ENCODE measurements at places on chromosomes 11 and 22.
A peak's percentile ranks its signal among the peaks of the same experiment; 100 is the strongest.

GRCh38 chr22:37198258-37199102 is 10.4 kb upstream of the C1QTNF6 start:
- peak; percentile 87 for DNase-seq

DNA sequence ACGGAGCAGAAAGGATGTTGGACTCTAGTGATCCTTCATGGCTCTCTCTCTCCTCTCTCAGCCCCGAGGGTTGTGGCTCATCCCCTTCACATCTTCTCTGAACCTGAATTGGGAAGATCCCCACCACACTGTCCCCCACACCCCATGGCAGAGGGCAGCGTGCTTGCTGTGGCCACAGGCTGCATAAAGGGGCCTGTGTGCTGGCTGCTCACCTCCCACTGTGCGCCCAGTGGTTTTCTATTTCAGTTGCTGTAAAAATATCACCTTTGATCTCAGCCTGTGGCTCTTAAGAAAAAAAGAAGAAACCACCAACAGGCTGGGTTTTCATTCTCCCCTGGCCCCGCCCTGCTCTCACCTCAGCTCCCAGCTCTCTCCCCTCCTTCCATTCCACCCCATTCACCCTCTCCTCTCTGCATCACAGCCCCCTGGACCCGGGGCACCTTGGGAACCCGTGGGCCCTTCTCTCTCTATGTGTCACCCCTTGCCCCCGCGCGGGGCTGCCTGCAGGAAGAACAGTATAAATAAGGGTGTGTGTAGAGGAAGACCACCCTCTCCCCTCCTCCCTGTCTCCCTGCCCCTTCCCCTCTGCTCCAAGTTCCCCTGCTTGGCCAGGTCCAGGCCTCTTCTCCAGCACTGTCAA is 25.8 kb upstream of the WNT11 start:
- DNase-seq, result no peak

DNA sequence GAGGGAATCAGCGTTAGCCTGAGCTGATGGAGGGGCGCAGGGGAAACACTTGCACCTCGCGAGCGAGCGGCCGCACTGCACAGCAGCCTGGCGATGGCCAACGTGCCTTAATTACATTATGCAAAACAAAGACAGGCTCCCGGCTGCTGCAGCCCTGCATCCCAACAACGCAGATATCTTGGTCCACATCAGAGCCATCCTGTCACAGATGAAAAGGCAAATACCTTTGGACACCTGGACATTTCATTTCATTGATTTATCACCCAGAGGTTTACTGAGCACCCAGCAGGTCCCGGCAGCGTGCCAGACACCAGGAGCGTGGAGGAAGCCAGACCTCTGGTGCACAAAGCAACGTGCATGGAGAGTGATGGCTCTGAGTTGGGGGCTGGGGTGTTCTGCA is 843.0 kb downstream of the TBC1D22A start:
- DNase-seq, result no peak

DNA sequence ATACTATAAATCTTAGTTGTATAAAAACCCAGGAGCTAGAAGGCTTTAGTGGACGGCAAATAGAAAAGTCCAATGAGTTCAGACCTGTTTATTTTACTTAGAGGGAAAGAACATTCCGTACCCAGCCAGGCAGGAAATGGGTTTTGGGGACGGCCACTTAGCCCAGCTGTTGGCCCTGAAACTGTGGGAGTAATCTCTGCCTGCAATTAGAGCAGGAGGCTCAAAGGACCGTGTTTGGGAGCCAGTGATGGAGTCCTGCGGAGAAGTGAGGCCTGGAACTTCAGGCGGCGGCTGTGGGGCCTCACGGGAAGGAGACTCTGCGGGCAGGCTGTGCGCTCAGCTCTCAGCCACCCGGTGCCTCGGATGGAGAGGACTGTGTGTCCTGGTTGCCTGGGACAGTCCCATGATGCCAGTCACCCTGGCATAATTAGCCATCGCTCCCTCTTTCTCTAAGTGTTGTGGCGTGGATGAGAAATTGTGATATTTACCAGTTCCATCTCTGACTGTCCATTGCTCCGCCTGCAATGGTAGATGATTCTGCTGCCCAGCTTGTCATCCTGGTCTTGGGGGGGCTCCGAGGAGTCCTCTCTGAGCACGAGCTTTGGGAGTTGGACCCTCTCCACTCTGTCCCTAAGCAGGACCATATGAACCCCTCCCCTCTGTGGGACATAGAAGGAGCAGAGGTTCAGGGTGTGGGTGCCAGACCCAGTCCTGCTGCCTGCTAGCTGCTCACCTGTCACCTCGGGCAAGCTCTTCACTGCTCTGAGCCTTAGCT is 530.3 kb downstream of the TBC1D22A start:
- DNase-seq, result no peak

GRCh38 chr11:108973402-108974162 is 308.7 kb downstream of the DDX10 start:
- DNase-seq, result no peak

GRCh38 chr22:29291215-29291614 is 15.2 kb upstream of the GAS2L1 start:
- no peak for DNase-seq

- peak; percentile 77 for DNase-seq
Observed at GRCh38 chr11:64624883-64625481, 34.0 kb downstream of the SLC22A12 start.

GRCh38 chr11:65496304-65497140 is 2.3 kb upstream of the MALAT1 start:
- DNase-seq, result no peak

DNA sequence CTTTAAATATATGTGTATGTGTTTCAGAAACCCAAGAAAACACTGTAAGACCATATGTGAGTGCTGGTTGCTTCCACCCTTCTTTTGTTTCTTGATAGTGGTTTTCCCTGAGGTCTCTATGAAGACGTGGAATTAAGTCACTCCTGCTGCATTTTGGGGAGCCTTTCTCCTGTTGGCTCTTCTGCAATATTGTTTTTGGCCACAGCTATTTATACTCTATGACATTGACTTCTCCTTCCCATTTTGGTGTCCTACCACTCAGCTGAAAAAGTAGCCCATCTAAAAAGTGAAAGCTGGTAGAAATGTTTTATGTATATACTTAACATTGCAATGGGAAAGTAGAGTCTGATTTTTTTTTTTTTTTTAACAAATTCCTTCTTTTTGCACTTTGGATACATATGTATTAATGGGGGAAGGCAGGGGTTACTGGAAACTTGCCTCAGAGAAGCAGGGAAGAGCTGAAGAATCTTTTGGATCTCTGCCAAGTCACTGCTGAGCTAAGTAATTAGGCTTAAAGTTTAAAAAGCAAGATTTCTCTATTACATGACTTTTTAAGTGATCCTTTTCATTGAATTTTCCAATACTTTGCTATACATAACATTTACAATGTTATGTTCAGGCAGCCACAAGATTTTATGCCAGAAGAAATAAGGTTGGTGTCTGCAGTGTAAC is 1.8 kb downstream of the TTC17 start:
- peak; percentile 70 for DNase-seq

DNA sequence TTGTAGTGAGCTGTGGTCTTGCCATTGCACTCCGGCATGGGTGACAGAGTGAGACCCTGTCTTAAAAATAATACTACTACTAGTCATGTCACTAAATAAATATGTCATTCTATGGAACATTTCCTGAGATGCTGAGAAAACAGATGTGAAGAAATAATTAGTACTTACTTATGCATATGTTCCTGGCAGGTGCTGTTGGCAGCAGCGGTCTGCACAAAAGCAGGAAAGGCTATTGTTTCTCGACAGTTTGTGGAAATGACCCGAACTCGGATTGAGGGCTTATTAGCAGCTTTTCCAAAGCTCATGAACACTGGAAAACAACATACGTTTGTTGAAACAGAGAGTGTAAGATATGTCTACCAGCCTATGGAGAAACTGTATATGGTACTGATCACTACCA is 8.8 kb downstream of the ARCN1 start:
- no peak for DNase-seq

DNA sequence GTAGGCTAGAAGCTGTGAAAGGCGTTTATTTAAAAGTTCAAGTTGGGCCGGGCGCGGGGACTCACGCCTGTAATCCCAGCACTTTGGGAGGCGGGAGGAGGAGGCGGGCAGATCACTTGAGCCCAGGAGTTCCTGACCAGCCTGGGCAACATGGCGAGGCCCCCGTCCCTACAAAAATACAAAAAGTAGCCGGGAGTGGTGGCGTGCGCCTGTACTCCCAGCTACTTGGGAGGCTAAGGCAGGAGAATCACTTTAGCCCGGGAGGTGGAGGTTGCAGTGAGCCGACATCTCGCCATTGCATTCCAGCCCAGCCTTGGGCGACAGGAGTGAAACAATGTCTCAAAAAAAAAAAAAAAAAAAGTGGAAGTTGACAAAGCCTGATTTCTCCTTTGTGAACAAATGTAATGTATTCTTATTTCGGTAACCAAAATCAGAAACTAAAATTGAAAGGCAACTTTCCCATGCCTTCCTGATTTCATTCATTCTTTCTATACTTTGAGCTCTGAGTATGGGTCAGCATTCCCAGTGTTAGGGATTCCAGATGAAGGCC is 825 bp downstream of the PTPMT1 start:
- peak; percentile 30 for DNase-seq

GRCh38 chr11:123903932-123904331 is 2.0 kb downstream of the OR8D4 start:
- no peak for DNase-seq

- DNase-seq, result no peak
Observed at GRCh38 chr11:47105974-47106373, 70.7 kb downstream of the ARFGAP2 start.

GRCh38 chr11:76453248-76453647 is 8.4 kb downstream of the EMSY start:
- no peak for DNase-seq

DNA sequence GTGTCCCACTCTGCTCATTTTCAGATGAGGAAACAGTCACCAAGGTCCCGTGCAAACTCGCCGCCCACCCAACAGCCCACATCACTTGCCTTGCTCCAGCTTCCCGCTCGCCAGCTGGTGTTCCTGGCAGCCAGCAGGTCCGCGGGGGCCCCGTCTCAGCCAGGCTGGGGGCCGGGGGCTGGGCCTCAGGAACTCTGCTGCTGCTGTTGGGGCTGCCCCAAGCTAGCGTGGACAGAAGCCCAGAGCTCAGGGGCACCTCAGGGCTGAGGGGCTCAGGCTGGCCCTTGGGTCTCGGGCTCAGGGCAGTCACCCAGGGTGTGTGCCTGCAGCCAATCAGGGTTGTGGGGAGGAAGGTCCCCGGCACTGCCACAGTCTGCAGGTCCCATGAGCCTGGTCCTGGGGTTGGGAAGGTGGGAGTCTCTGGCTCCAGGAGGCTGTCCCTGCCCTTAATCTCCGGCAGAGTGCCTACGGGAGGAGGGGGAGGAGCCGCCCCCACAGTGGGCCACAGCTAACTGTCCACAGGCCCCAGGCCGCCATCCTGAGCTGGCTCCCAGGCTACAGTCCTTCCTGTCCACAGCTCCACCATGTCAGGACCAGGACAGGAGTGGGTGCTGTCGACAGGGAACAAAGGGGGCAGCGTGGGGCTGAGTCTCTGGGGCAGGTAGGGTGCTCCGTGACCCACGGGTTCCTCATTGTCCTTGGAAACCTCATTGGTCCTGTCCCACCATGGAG is 65.2 kb downstream of the ARFGAP3 start:
- DNase-seq, result peak; percentile 25

DNA sequence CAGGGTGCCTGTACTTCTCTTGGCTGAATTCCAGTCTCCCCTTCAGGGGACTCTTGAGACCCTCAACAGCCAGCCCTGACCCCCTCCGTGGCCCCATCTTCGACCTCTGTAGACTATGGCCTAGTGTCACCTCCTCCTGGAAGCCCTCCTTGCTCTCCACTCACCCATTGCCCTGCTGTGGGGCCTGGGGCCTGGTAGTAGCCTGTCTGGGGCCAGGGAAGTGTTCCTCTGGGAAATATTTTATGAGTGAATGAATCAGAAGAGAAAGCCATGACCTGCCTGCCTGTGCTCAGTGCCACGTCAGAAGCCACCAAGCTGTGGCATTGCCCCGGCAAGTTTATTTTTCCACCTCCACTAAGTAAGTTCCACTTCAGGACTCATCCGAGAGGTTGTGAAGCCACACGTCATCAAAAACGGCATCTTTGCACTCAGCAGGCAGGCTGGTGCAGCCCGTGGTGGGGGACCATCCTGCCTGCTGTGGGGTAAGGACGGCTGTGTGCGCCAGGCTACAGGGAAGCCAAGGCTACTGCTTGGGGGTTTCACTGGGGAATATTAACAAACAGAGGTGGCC is 59.6 kb upstream of the PPARA start:
- DNase-seq, result no peak

DNA sequence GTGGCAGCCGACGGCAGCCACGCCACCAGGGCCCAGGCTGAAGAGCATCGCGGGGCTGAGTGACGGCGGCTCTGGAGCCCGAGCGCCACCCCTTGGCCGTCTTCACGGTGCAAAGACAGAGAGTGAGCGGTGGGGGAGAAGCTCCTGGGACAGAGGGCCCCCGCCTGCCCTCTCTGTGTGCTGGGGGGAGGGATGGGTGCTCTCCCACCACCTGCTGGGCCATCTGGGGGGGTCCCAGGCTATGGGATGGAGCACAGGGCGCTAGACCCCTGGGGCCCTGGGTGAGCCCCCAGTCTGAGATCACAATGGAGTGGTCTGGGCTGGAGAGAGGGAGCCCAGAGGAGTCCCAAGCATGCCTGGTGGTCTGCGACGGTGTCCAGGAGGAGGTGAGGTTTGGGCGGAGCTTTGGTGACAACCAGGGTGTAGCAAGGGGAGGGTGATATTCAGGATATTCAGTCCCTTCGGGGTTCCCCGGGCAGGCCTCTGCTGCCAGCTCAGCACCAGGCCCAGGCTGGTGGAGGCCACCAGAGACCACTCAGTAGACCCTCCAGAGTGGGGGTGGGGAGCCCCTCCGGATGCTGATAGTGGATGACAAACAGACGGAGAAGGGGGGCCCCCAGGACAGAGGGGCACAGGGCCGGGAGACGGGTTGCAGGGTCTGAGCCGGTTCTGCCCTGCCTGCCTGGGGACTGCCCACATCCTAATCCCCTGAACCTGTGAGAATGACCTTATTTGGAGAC is 78.1 kb upstream of the PRR5 start:
- peak; percentile 15 for DNase-seq

DNA sequence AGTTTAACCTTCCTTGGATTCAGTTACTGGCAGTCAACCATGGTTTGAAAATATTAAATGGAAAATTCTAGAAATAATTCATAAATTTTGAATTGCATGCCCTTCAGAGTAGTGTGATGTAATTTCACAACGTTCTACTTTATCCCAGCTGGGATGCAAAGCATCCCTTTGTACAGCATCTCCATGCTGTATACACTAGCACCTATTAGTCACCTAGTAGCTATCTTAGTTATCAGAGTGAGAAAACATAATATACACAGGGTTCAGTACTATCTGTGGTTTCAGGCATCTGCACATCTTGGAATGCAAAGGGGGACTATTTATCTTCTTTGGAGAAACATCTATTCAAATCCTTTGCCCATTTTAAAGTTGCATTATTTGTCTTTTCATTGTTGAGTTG is 30.8 kb downstream of the CBL start:
- no peak for DNase-seq

- no peak for DNase-seq
Observed at GRCh38 chr22:23401111-23401909, 178.8 kb downstream of the IGLL1 start.

- no peak for DNase-seq
Observed at GRCh38 chr11:13033760-13034533, 24.8 kb downstream of the RASSF10 start.

- no peak for DNase-seq
Observed at GRCh38 chr11:6544921-6545850, 48.1 kb downstream of the DNHD1 start.

All from inflammatory macrophage (primary cell).